Fibroblast of skin of right biceps (primary cell): ENCODE measurements at places on chromosomes 6 and 20.

GRCh38 chr6:154297721-154298120, 58.9 kb downstream of the IPCEF1 start:
- DNase-seq: no peak

GRCh38 chr6:42100029-42100901, 42.2 kb downstream of the C6orf132 start:
- DNase-seq: peak; percentile 82

GRCh38 chr6:89927264-89927663, 33.0 kb downstream of the GJA10 start:
- no peak for DNase-seq

DNA sequence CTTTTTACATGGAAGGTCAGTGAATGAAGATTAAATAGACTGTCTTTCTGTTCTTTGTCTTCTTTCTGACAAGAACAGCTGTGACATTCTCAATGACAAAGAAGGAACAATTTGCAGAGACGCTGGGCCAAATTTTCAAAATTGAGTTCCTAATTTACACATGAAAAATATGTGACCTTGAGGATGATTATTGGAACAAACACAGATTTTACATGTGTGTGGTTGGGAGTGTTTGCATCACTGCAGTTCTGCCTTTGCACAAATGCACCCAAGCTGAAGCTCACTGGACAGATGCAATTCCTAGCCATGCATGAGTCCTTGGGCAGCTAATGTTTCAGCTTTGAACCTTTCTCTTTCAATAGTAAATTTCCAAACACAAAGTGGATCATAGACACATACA, 350.8 kb downstream of the QKI start:
- no peak for DNase-seq

GRCh38 chr20:50589548-50590347, 79.6 kb downstream of the PTPN1 start:
- no peak for DNase-seq

- peak; percentile 96 for DNase-seq
Measured at GRCh38 chr6:45724511-45724910, 291.1 kb downstream of the CLIC5 start.

- no peak for DNase-seq
Measured at GRCh38 chr6:24933266-24933665, 2.5 kb downstream of the RIPOR2 start.

GRCh38 chr6:157134402-157135047, 188.8 kb downstream of the TMEM242 start:
- DNase-seq: peak; percentile 25

DNA sequence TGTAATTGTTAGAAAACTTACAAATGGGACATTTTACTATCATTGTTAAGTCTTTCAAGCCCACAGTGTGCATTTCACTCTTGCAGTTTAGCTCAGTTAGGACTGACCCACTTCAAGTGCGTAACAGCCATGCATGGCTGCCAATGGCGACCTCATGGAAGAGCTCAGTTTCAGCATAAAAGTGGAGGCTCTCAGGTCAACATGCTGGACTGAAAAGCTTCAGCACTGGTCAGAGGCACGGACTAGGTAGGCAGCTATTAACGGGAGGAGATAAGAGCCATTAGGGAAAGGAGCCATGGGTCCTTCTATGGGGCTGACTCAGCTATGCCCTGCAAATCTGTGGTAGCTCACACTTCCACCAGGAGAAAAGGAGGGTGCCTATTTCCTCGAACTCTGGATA, 101.8 kb downstream of the TTLL2 start:
- no peak for DNase-seq

GRCh38 chr6:104705095-104705707, 154.5 kb downstream of the HACE1 start:
- DNase-seq: peak; percentile 76

DNA sequence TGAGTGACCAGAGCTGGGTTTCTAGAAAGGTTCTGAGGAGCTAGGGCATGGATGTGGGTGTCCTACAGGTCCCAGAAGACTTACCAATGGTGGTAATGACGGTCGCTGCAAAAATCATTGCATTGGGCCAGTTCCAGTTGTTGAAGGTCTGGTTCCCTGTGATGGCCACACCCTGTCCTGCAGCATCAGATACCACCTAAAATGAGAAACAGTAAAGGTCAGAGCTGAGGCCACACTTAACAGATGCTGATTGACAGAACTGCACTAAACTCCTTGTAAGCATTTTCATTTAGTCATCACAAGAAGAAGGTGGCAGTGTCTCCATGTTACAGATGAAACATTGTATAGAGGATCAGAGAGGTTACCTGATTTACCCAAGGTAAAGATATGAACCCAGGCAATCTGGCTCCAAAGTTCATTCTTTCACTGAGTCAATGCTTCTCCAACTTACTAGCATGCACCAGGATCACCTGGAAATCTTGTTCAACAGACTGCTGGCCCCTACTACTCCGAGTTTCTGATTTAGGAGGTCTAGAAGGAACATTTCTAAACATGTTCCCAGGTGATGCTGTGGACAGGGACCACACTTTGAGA, 33.4 kb downstream of the KCNK5 start:
- DNase-seq: no peak

DNA sequence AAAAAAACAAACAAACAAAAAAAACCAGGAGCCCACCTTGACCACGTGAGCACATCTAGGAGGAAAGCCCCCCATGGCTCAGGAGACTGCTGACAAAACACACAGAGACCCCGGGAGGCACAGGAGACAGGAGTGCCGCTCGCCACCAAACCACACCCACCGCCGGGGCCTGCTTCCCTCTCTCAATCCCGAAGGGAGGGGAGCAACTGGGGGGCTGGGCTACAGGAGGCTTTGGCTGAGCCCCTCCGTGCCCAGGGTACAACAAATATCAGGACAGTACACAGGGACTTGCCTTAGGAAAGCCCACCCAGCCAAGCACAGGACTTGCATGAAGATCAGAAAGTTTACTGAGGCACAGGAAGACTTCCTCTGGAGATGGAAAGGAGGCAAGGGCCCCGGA, 102.5 kb downstream of the TAF4 start:
- no peak for DNase-seq

GRCh38 chr6:36492621-36493020, 49.8 kb downstream of the KCTD20 start:
- DNase-seq: no peak

DNA sequence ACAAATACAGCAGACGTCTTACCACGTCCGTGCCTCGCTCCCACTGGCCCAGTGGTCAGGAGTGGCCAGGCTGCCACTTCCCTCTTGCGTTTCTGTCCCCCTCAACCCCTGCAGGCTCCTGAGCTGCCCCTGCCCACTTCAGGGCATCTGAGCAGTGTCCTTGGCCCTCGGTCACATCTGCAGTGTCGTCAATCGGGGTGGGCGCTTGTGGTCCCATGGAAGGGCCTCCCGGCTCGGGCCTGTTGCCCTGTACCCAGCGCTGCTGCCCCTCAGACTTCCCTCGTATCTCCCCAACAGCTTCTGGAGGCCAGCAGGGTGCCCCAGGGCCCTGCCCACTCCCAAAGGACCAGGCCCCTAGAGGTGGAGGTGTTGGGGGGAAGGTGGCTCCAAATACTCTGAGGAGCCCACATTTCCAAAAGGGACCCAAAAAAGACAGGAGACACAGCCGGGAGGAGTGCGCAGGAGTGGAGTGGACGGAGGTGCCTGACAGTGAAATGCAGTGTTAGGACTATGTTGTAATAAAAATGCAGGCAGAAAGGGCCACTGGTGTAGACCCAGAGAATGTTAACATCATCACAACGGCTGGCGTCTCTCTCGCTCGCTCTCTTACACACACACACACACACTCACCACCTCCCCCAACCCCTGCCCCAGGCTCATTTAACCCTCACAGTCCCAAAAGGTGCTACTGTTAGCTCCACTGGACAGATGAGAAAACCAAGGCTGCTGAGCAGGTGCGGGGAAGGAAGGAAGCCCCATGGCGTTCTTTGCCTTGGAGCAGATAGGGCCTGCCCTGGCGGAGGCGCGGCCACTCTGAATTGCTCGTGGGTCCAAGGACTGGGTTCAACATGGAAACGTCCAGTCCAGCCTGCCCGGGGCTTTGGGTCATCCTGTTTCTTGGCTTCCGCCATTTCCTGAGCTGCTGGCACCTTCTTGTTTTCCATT, 343.9 kb downstream of the ZFAND3 start:
- DNase-seq: no peak

- peak; percentile 20 for DNase-seq
Measured at GRCh38 chr20:32248043-32248442, 29.4 kb upstream of the KIF3B start.

- no peak for DNase-seq
Measured at GRCh38 chr6:128558924-128559323, 38.5 kb upstream of the PTPRK start.

DNA sequence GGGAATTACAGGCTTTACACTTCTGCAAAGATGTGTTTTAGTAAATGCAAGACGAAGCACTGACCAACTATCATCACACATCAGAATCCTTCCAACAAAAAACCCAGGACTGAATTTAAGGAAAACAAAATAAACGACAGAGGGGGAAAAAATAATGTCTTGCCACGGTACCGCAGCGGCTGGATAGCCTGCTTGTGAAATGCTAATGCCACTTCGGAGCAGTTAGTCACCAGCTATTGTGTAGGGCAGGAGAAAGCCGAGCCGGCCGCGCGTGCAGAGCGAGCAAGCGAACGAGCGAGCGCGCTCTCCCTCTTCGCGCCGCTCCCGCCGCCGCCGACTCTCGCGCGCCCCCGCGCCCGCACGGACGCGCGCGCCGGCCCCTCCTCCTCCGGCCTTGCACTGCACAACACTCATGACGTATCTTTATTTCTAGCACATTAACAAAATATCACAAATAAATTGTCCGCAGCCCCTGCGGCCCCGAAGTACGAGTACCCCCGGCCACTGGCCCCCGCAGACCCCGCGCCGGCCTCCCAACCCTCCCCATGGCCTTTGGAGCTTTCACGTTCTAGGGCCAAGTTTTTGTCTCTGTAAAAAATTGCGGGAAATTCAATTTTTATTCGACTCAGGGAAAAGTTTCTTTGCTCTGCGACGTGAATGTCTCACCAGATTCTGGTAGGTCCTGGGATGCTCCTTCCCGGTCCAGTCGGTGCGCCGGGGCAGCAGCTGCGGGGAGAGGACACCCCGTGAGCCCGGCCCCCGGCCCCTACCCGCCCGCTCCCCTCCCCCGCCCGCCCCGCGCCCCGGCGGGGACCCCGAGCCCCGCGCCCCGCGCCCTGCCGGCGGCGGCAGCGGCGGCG, 1.0 kb downstream of the PHIP start:
- peak; percentile 95 for DNase-seq

GRCh38 chr6:6559994-6560570, 28.4 kb upstream of the LY86 start:
- DNase-seq: no peak

DNA sequence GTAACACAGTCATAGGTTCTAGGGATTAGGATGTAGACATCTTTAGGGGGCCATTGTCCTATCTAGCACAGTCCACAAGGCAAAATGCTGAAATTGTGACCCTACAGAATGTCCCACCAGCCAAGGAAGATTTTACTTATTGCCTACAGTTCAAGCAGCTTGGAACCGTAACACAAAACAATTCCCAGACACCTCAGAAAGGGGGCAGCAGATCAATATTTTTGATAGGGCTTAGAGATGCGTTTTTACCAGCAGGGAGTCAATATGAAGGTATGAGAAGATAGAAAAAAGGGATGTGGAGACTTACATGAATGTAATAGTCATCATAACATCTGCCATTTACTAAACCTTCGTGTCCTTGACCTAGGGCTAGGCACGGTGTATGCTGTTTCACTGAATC, 81.0 kb downstream of the TMEM170B start:
- peak; percentile 50 for DNase-seq

DNA sequence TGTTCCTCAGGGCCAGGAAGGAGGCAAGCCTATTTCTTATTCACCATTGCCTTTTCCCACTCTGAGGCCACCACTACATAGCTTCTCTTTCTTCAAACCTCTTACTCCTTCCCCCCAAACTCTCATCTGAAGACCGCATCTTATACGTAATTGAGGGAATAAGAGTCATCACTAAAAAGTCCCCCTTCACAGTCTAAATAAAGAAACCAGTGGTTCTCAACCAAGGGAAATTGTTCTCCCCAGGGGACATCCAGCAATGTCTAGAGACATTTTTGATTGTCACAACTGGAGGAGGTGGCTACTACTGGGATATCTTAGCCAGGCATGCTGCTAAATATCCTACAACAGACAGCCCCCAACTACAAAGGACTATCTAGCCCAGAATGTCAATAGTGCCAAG, 327.6 kb upstream of the CNR1 start:
- no peak for DNase-seq

GRCh38 chr20:871948-872347, 38.4 kb downstream of the FAM110A start:
- no peak for DNase-seq

GRCh38 chr6:134602123-134602522, 284.2 kb upstream of the SGK1 start:
- no peak for DNase-seq

DNA sequence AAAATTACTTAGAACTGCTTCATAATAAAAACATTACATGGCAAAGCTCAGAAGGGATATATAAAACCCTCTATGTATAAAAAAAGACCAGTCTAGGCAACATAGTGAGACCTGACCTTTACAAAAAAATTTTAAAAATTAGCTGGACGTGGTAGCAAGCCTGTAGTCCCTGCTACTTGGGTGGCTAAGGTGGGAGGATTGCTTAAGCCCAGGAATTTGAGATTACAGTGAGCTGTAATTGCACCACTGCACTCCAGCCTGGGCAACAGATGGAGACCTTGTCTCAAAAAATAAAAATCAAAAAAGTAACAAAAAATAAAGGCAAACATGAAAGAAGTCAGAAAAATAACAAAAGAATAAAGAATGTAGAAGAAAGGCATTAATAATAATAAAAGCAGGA, 21.5 kb upstream of the TPD52L1 start:
- DNase-seq: no peak

- no peak for DNase-seq
Measured at GRCh38 chr6:96651816-96652215, 88.9 kb downstream of the FHL5 start.

DNA sequence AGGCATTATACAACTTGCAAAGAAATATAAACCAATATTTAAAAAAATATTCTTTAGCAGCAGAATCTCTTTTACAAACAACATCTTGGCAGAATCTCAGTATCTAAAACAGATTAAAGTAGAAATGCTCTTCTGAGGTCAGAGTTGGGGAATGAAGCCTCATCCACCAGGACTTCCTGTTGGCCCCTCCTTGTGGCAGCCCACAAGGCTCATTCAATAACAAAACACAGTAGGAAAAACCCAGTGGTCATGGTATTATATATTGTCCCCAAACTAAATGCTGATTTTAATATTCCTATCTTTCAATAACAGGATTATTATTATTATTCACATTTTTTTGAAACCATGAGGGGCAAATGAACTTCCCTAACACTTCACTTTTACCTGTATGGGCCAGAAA, 368.6 kb downstream of the BTBD9 start:
- peak; percentile 61 for DNase-seq

- no peak for DNase-seq
Measured at GRCh38 chr20:31705191-31705590, 17.5 kb downstream of the BCL2L1 start.

- no peak for DNase-seq
Measured at GRCh38 chr20:59269411-59270025, 30.9 kb upstream of the EDN3 start.
